ENCODE measurements at places on chromosomes 1 and 21. TPM values are rescaled to one million over a fixed set of nuclear protein-coding genes. Genes with fewer than 3 reads are reported as not detected.
A peak's percentile ranks its signal among the peaks of the same experiment; 100 is the strongest.

- no peak overlapping the region for H3K4me3 ChIP-seq
- H3K27ac ChIP-seq, result peak overlapping the region; percentile 81
- H3K36me3 ChIP-seq, result peaks cover 4% of the 10 kb centered on the region
- no peaks in the 10 kb centered on the region for H3K27me3 ChIP-seq
- H3K4me1 ChIP-seq, result peaks cover 33% of the 10 kb centered on the region
Measured at GRCh38 chr1:27554293-27554692, 49.7 kb downstream of the AHDC1 start.

The DISP3 gene
- 0.42 TPM for total RNA-seq

GRCh38 chr1:222257027-222257426 is 290.9 kb downstream of the HHIPL2 start:
- no peaks in the 10 kb centered on the region for H3K27me3 ChIP-seq
- no peaks in the 10 kb centered on the region for H3K4me1 ChIP-seq
- H3K36me3 ChIP-seq, result no peaks in the 10 kb centered on the region
- DNase-seq, result no peak
- H3K27ac ChIP-seq, result no peak overlapping the region

DNA sequence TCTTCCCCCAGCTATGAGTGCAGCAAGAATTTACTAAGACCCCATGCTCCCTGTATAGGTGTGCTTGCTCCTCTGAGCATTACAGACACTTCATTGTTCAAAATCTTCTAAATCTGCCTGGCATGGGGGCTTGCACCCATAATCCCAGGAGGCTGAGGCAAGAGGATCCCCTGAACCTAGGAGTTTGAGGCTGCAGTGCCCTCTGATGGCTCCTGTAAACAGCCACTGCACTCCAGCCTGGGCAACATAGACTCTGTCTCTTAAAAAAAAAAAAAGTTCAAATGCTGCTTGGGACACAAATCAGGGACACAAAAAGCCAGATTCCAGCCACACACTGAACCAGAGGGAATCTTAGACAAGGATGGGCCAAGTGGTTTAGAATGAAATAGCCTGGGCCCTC is 3.4 kb upstream of the ACOT7 start:
- no peak overlapping the region for H3K4me3 ChIP-seq
- peaks cover 29% of the 10 kb centered on the region for H3K4me1 ChIP-seq
- H3K36me3 ChIP-seq, result peaks cover 6% of the 10 kb centered on the region
- peaks cover 3% of the 10 kb centered on the region for H3K27me3 ChIP-seq
- DNase-seq, result no peak
- H3K27ac ChIP-seq, result no peak overlapping the region

GRCh38 chr1:201020040-201020591 is 3.4 kb downstream of the KIF21B start:
- H3K27ac ChIP-seq, result peak overlapping the region; percentile 100
- peak overlapping the region; percentile 93 for H3K4me3 ChIP-seq
- peaks cover 71% of the 10 kb centered on the region for H3K4me1 ChIP-seq
- H3K27me3 ChIP-seq, result no peaks in the 10 kb centered on the region
- H3K36me3 ChIP-seq, result peaks cover 68% of the 10 kb centered on the region

DNA sequence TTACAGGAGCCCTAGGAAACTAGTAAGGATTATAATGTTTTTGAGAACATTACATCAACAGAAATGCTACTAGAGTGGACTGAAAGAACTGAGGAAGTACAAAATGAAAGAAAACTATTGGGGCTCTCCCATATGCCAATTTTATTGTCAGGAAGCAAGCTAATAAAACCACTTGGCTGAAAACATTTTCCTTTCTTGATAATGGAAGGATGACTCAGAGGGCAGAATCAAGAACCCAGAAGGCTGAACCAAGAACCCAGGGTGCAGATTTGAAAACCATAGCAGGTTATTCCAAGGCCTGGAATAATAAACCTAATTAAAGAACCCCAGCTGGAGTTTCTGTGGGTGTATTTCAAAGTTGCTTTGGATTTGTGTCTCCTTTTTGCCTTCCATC is 70.7 kb downstream of the RPE65 start:
- no peak overlapping the region for H3K27ac ChIP-seq
- no peaks in the 10 kb centered on the region for H3K36me3 ChIP-seq

GRCh38 chr1:9289090-9289534 is 3.6 kb upstream of the SPSB1 start:
- no peak overlapping the region for H3K27ac ChIP-seq
- H3K4me3 ChIP-seq, result no peak overlapping the region
- H3K4me1 ChIP-seq, result peaks cover 19% of the 10 kb centered on the region
- DNase-seq, result peak; percentile 88

DNA sequence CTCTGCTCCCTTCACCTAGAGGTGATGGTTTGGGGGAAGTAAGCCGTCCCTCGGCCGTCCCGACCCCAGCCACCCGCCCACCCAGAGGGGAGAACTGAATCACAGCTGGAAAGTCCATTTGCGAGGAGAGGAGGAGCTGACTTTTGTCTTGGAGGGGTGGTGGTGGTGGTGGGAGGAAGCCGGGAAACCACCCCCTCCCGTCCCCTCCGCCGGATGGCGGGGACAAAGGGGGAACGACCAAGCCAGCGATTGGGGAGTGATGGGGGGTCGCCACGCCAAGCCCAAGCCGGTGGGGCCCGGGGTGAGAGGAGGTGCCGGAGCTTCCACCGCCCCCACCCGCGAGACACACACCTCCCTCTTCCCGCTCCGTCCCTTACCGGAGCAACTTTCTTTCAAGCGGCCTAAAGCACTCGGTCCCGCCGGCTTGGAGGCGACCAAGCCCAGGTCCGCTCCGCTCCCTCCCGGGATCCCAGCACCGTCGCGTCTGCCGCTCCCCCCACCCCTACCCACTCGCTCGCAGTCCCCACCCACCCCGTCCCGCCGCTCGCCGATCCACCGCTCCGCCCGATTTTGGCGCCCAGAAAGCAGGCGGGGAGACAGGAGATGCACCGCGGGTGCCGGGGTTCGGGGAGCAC is 540 bp downstream of the ARHGEF2 start:
- peaks cover 36% of the 10 kb centered on the region for H3K36me3 ChIP-seq
- peak overlapping the region; percentile 93 for H3K27ac ChIP-seq
- peak overlapping the region; percentile 96 for H3K4me3 ChIP-seq
- no peaks in the 10 kb centered on the region for H3K27me3 ChIP-seq
- peaks cover 74% of the 10 kb centered on the region for H3K4me1 ChIP-seq

DNA sequence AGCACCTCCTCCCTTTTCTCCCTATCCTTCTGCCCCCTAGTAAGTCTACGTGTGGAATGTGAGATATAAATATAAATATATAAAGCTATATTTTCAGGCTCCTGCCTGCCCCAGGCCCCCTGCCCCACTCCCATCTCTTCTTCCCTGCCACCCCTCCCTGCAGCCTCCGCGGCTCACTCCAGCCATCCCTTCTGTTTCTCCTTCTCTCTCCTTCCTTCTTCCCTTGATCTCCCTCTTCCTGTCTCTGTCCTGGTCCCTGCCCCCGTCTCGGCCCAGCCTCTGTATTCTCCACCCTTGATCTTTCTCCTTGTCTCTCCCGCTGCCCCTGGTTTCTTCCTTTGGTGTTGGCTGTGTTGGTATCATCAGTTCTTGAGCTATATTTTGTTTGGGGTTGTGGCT is 23.2 kb downstream of the DMBX1 start:
- no peak overlapping the region for H3K4me3 ChIP-seq
- no peaks in the 10 kb centered on the region for H3K4me1 ChIP-seq
- H3K27me3 ChIP-seq, result peaks cover 23% of the 10 kb centered on the region
- H3K27ac ChIP-seq, result no peak overlapping the region

DNA sequence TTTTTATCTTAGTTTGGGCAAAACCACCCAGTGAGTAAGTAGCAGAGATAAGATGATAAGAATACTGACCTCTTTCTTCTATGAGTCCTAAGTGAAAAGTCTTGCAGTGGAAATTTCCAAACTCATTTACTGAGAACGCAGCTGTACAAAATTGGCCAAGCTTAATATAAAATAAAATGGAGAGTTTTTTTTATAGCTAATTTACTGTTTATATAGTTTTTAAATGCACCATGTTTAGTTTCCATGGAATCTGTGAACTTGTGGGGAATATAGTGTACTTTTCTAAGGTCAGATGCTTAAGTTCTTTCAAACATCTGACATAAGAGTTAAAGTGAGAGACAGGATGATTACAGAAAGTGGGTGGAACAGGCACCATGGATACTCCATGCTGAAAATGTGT is 833.5 kb downstream of the ADGRL2 start:
- no peaks in the 10 kb centered on the region for H3K27me3 ChIP-seq
- no peaks in the 10 kb centered on the region for H3K36me3 ChIP-seq
- H3K27ac ChIP-seq, result no peak overlapping the region
- no peaks in the 10 kb centered on the region for H3K4me1 ChIP-seq
- no peak overlapping the region for H3K4me3 ChIP-seq
- DNase-seq, result no peak

DNA sequence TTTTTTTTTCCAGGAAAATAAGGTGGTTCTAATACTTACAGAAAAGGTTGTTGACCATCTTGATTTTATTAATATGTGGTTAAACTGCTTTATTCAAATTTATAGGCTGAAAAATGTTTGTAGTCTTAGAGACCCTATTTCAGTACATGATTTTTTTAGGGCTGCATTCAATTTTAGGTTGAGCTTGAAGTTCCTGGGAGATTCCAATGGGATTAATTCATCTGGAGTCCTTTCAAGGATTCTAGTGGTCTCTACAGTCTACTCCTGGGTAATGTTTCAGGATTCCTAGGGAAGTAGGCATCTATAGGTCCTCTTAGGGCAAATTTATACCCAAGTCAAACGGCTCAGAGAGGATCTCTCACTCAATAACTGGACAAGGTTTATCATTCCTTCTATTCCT is 126.7 kb downstream of the HMCN1 start:
- no peak overlapping the region for H3K4me3 ChIP-seq
- no peaks in the 10 kb centered on the region for H3K4me1 ChIP-seq

DNA sequence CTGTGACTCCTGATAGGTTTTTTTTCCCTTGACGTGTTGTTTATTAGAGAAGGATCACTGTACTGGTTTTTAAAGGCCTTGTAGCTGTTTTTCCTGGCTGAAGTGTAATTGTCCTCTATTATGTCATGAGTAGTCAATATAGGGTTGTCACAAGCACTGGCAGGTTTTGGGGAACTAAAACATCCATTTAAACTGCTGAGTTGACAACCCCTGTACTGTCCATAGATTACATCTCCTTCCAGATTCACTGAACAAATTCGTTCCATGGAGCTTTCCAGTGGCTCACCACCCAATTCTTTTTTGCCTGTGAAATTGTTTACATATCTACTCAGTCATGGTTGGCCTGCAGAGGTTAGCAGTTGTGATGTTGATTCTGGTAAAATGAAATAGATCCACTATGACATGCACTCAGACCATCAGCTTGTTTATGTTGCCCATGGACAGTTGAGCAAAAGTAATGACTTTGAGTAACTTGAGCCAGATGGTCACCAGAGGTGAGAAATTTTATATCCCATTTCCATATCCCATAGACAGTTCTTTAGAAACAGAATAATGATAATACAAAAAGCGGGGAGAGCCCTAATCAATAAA is 59.9 kb upstream of the QSOX1 start:
- H3K27ac ChIP-seq, result no peak overlapping the region
- no peak overlapping the region for H3K4me3 ChIP-seq
- DNase-seq, result no peak

GRCh38 chr1:199010492-199010891 is 371.7 kb downstream of the PTPRC start:
- H3K27me3 ChIP-seq, result no peaks in the 10 kb centered on the region
- peak overlapping the region; percentile 66 for H3K27ac ChIP-seq
- peaks cover 42% of the 10 kb centered on the region for H3K36me3 ChIP-seq
- H3K4me1 ChIP-seq, result peaks cover 57% of the 10 kb centered on the region
- DNase-seq, result no peak

GRCh38 chr1:62364721-62365120 is 45.5 kb upstream of the KANK4 start:
- no peaks in the 10 kb centered on the region for H3K4me1 ChIP-seq
- no peak overlapping the region for H3K4me3 ChIP-seq
- DNase-seq, result no peak
- no peaks in the 10 kb centered on the region for H3K36me3 ChIP-seq

- peaks cover 3% of the 10 kb centered on the region for H3K27me3 ChIP-seq
- no peak overlapping the region for H3K27ac ChIP-seq
- peaks cover 12% of the 10 kb centered on the region for H3K4me1 ChIP-seq
- H3K4me3 ChIP-seq, result no peak overlapping the region
Measured at GRCh38 chr1:42914092-42914627, 44.5 kb downstream of the SLC2A1 start.

- H3K4me3 ChIP-seq, result no peak overlapping the region
- no peak for DNase-seq
- peaks cover 12% of the 10 kb centered on the region for H3K4me1 ChIP-seq
- peaks cover 45% of the 10 kb centered on the region for H3K27me3 ChIP-seq
- H3K36me3 ChIP-seq, result no peaks in the 10 kb centered on the region
Measured at GRCh38 chr1:41378999-41379737, 17.9 kb downstream of the FOXO6 start.

The SPATA21 gene
- total RNA-seq, result not detected

DNA sequence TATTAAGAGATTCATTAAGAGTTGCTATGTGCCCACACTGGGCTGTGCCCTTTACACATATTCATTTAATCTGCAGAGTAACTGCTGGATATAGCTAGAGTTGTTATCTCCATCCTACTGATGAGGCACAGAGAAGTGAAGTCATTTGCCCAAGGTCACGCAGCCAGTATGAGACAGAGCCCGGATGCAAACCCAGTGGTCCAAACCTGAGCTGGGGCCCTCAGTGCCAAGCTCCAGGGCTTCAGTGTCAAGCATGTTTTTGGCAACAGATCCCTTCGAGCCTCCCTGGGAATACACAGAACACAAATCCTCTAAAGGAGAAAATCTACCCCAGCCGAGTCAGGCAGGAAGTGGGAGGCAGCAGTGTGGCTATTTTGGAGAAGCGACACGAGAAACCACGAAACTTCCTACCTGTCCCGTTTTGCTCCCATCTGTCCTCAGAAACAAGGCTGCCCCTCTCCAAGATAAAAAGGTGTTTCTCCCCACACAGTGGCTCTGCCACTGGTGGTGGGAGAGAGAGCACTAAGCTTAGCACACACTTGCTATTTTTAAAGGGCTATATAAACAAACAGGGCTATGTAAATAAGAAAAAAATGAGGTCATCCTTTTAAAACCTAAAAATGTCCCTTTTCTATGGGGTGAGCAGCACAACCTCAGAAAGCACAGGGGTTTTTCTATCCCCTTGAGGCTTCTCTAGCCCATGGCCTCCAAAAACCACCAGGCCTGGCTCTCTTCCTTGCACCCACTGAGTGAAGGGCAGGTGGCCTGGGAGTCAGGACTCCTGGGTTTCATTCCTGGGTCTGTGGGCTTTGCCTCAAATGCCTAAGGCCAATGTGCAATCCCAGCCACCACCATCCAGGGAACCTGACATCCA is 138.6 kb upstream of the EDN2 start:
- peak overlapping the region; percentile 60 for H3K27ac ChIP-seq
- H3K36me3 ChIP-seq, result peaks cover 10% of the 10 kb centered on the region
- peaks cover 34% of the 10 kb centered on the region for H3K4me1 ChIP-seq
- H3K27me3 ChIP-seq, result no peaks in the 10 kb centered on the region

- H3K27ac ChIP-seq, result no peak overlapping the region
- no peak for DNase-seq
- H3K27me3 ChIP-seq, result peaks cover 4% of the 10 kb centered on the region
- H3K4me3 ChIP-seq, result no peak overlapping the region
- H3K4me1 ChIP-seq, result peaks cover 2% of the 10 kb centered on the region
- H3K36me3 ChIP-seq, result peaks cover 9% of the 10 kb centered on the region
Measured at GRCh38 chr21:44497703-44498126, 42.3 kb downstream of the KRTAP10-1 start.

Data from activated CD8-positive, alpha-beta T cell treated with anti-CD3 and anti-CD28 coated beads, Interleukin-2, amount 10 ng/mL, durations not matched to agents 7 days and 5 days (primary cell).